HuH-7 (cell line): ENCODE measurements at places on chromosomes 7 and 10.

GRCh38 chr10:15461353-15462108, 90.4 kb upstream of the FAM171A1 start:
- DNase-seq: peak; percentile 23

DNA sequence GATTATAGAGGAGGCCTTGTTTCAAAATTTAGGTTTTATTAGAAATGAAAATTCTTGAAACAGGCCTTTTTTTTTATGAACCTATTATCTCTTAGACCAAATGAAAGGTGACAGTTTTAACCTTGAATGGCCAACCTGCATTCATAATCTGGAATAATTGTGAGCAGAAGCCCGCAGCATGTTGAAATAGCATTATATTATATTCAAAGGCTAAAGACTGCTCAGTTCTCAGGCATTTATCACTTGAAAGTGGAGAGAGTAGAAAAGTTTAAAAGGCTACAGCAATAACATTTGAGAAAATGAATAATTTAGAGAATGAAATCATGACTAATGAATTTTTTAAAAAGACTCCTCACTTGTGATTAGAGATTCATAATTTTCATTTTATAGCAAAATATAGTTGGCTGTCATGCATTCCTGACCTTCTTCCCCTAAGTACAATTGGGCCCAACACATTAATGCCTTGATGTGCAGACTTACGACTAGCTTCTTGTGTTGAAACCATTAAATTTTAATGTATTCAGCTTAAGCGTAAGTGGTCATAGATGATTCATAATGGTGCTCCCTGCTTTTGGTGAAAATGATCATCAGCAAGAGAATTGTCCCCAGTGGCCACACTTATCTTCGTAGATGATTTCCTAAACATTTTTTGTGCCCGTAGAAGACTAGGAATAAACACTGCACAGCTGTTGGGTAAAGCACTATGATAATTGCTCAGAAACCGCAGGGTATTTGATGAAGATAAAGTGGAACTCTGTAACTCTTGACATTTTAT, 346.6 kb upstream of the BMPER start:
- DNase-seq: no peak

DNA sequence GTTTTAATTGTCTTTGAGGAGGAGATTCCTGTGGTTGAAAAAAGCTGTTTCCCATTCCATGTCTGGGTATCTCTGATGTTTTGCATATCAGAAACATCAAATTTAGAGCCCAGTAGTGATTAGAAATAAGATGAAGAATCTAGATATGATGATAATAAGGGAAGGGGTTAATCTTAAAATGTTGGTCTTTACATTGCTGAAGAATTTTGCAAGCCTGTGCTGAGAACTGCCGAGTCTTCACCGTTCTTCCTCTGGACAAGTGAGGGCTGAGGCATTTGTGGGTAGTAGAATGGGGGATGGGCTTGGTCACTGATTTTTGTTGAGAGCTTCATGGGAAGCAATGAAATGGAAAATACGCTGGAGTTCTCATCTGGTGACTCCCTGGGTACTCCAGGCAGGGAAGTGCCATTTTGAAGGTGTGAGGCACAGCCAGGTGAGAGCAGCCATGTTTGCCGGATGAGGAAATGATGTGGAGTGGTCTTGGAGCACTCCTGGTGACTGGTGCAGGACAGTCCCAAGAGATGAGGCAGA, 10.2 kb downstream of the TCF7L2 start:
- DNase-seq: no peak

DNA sequence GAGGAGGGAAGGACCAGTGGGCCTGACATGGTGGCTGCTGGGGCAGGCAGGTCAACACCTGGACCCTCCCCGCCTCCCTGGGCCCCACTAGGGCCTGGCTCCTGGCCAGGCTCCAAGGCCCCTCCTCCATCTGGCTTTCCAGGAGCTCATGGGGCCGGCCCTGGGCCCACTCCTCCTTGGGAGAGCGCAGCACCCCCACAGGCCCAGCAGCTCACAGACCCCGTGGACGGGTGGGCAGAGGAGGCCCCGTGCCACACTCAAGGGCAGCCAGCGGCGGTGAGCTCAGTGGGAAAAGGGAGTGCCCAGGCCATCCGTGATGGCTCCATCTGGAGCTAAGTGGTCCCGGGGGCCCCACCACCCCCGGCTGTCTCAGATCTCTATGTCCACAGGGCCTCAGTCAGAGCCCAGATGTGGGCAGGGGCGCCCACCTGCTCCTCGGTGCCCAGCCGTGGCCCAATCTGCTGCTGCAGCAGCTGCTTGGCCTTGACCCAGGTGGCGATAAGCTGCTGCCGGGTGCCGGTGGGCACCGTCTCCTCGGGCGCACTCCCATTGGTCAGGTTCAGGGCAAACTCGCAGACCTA, 32.8 kb downstream of the CFAP46 start:
- no peak for DNase-seq

- DNase-seq: no peak
These were observed 305.4 kb upstream of the PODXL start for GRCh38 chr7:131861620-131862346.

GRCh38 chr7:1370738-1371137, 88.5 kb downstream of the MICALL2 start:
- DNase-seq: no peak

- DNase-seq: no peak
These were observed 54.4 kb upstream of the CCDC6 start for GRCh38 chr10:59960751-59961150.

- DNase-seq: no peak
These were observed 176.0 kb upstream of the AKR1E2 start for GRCh38 chr10:4649886-4650508.

GRCh38 chr7:54841772-54842697, 83.0 kb upstream of the SEC61G start:
- peak; percentile 55 for DNase-seq

DNA sequence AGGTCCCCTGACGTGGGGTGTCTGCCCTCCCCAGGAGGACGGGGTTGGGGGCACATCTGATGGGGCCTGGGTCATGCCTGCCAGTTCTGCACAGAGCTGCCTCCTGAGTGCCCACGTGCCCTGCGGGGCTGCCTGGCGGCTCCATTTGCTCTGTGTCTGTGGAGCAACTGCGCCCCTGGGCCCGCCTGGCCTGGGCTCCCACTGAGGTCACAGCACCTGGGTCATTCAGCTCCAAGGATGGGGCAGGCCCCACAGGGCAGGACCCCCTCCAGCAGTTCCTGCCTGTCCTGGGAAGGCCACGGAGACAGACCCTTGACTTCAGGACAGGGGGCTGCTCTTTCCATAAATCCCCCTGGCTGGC, 590.6 kb downstream of the PTPRN2 start:
- no peak for DNase-seq

- DNase-seq: no peak
These were observed 59.9 kb downstream of the WDFY4 start for GRCh38 chr10:48744587-48744986.

DNA sequence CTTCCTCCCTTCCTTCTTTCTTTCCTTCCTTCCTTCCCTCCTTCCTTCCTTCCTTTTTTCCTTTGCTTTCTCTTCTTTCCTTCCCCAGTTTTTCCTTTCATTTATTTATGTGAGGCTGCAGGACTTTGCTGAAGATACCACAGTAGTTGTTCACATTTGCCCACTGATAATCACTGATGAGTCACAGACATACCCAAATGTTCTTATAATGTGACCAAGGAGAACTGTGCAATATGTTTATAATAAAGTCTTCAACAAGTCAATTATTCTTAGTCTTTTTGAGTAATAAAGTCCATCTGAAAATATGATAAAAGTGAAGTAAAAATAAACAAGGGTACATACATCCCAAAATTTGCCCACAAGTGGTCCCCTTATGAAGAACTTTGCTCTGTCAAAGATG, 159.7 kb downstream of the GNAI1 start:
- DNase-seq: no peak

DNA sequence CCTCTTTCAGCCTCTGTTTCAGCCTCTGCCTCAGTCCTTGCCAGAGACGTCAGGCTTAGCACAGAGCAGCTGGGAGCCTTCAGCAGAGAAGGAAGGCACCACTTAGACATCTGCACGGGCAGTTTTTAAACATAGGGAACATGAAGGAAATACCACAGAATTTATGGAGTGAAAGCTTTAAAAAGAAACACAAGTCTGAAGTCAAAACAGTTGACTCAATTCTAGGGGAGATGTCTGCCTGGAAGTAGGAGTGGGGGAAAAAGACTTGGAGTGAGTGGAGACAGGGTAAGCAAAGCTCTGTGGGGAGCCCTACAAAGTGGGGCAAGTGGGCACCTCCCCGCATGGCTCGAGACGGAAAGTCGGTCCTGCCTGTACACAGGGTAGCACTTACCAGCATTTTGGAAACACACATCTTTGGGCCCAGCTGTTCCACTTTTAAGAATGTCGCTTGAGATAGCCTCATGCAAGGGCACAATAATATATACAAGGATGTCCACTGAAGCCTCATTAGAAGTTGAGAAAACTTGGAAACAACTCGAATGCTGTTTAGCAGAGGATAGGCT, 5.0 kb upstream of the TBXAS1 start:
- DNase-seq: no peak

- no peak for DNase-seq
These were observed 353.7 kb upstream of the ANKRD30A start for GRCh38 chr10:36771725-36772124.

DNA sequence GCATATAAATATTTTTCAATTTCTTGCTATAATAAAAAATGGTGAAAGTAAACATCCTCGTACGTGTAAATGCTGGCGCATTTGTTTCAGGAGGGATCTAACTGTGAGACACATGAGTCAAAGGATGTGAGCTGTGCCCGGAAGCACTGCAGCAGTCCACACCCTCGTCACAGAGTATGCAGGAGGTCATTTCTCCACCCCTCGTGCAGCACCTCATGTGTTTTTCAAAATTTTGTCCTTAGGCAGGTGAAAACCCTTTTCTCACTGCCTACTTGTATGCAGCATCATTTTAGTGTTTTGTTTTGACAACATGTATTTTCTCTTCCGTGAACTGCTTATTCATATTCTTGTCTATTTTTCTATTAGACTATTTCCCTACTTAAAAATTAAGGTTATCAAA, 162.7 kb downstream of the AVL9 start:
- DNase-seq: no peak

- DNase-seq: no peak
These were observed 122.3 kb upstream of the LYZL2 start for GRCh38 chr10:30751678-30752331.

DNA sequence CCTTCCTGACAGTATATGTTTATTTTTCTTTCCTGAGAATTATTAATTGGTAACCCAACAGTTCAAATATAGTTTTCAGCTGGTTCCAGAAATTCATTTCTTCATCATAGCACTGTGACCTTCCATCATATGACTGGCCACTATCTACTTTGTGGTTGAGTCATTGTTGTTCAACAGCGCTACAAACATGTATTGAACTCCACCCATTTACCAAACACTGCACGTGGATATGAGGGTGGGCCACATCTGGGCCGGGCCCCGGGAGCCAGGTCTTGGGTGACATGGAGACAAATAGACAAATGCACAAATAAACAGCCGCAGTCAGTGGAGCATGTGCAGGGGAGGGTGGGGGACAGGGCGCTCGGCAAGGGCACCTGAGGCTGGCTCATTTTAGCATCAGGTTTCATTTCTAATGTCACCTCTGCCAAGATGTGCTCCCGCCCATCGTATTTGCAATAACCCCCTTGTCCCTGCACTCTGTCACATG, 24.0 kb upstream of the EEPD1 start:
- no peak for DNase-seq

- no peak for DNase-seq
These were observed 57.8 kb downstream of the TBXAS1 start for GRCh38 chr7:139886899-139887298.

DNA sequence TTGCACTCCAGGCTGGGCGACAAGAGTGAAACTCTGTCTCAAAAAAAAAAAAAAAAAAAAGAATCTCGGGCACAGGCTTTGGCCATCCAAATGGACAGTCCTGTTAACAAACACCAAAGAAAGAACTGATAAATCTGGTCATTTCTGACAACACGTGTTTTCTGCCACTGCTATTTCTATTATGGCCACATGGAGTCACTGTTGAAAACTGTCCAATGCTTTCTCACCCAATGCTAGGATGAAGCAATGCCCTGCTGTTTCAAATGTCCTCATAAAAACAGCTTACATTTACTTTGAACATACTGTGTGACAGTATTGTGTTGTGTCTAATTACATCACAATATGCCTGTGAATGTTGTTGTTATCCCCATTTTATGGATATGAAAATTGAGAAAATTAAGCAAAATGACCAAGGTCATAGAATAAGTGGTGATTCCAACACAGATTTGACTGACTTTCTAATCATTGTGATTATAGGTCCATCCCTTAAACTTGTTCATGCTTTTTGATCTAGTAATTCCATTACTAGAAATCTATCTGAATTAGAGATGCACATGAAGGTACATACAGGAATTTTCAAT, 19.9 kb upstream of the MAP3K8 start:
- peak; percentile 74 for DNase-seq

- DNase-seq: no peak
These were observed 2.1 kb downstream of the CASP7 start for GRCh38 chr10:113681533-113682470.

GRCh38 chr10:5731559-5731958, 46.9 kb downstream of the TASOR2 start:
- no peak for DNase-seq

DNA sequence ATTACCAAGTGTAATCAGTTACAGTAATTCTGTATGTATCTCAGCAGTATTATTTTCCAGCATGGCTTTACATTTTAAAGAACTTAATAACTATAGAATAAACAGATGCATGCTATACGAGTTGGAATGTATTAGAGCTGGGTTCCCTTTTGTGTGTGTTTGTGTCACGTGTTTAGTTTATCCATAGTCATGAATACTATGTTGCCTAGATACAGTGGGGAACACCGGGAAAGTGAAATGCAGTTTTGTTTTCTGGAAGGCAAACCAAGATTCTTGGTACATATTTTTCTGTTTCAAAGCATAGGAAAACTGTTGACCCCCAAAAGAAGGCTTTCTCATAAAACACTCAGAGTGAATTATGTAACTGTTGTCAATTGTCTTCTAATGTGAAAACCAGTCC, 119.0 kb downstream of the FANK1 start:
- no peak for DNase-seq

DNA sequence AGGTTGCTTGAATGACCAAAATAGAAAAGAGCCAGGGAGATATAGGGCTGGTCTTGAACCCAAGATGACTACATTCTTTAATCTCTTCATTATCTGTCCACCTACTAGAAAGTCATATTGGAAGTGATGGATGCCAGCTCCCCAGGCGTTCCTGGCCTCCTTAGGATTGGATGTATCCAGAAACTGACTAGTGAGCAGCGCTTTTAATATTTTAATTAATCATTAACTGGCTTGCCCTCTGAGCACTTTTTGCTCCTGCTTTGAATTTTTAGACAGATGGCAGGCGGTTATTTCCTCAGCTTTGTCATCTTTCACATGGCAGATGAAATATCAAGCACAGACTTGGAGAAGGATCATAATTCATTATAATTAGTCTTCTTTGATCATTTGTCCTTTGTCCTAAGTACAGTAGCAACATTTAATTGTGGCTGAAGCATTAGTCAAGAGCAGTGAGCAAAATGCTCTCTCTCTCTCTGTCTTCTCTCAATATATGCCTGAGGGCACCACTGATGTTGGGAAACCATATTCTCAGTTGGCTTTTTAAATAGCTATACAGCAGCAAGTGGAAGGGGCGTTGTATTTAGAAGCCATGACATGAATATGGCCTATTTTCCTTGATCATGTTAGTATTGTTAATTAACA, 588.0 kb downstream of the NRG3 start:
- DNase-seq: no peak
